ENCODE measurements at places on chromosomes 11 and 22.
A peak's percentile ranks its signal among the peaks of the same experiment; 100 is the strongest.

DNA sequence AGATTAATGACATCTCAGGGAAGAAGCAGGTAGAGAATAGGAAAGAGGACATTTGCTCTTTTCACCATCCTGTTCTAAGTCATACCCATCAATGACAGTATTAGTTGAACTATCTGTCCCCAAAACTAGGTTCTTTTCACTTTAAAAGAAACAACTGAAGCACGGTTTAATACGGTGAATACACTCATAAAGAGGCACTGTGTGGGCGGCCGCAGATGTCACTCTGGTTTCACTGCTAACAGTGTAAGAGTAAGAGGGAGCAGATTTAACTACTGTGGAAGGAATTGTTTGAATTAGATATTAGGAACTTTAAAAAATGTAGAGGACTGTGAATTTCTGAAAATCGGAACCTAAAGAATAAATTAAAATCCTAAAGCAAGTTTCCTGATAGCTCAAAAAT lies 49.5 kb downstream of the VSIG10L2 start:
- no peak for DNase-seq

GRCh38 chr11:61567286-61568061 lies 13.4 kb downstream of the SYT7 start:
- DNase-seq, result peak; percentile 64

DNA sequence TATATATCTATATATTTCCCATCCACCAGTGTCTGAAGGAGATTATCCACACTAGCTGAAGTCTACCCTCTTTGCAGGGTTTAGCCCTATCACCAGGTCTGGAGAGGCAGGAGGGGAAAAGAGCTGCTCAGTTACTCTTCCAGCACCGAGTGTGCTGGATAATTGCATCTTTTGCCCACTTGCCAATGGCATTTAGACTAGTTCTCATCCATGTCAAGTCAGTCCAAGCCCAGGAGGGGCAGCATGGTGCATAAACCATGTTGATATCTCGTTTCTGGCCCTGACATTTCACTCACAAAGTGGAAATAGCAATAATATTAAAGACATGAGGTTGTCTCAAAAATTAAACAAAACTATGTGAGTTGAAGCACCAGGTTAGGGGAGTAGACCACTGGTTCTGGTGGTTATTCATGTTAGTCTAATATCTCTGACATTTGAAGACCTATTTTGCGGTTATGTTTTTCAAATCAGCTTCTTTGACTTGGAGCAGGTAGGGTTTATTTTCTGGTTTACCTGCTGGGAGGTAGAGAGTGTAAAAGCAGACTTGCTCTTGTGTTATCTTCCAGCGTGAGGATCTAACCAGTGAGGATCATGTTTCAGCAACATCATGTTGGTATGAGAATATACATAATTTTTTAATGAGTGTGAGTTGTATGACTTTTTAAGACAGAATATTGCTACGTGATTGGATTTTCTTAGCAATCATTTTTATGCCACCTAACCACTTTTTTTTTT lies 273.2 kb upstream of the KIRREL3 start:
- no peak for DNase-seq

GRCh38 chr11:60964801-60965200 lies 6.7 kb upstream of the CD6 start:
- no peak for DNase-seq

- no peak for DNase-seq
Measured at GRCh38 chr22:19478045-19478900, 720 bp downstream of the UFD1 start.

DNA sequence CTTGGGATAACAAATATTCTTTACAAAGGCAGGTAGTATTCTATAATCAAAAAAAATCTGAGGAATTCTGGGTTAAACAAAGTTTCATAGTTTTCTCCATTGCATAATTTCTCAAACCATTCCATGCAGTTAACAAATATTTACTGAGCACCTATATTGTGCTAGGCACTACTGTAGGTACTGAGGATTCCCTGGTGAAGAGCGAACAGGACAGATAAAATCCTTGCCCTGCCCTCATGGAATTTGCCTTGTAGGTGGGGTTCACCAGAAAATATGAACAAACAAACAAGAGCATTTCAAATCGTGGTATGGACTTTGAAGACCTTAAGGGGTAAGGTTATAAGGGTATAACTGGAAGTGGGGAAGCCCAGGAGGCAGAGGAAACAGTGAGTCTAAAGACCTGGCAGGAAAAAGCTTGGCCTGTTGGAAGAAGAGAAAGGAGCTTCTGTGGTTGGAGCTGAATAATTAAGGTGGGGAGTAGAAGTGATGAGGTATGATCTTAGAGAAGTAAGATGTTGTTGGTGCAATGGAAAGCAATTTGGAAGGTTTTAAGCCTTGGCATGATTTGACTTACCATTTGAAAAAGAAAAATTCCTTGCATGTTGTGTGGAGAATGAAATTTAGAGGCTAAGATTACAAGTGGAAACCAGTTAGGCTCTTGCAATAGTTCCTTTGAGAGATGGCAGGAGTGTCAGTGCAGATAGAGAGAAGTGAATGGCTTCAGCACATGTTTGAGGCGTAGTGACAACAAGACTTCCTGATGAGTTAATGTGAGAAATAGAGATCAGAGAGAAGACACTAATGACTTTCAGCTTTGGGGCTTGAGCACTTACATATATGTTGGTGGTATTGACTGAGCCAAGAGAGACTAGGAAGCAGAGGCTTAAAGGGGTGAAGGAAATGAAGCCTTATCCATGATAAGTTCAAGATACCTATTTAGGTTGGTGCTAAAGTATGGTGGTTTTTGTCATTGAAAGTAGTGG lies 55.7 kb upstream of the PICALM start:
- DNase-seq, result no peak

- DNase-seq, result no peak
Measured at GRCh38 chr11:104917271-104918112, 19.2 kb upstream of the CASP12 start.

- no peak for DNase-seq
Measured at GRCh38 chr11:95585752-95586077, 203.9 kb downstream of the FAM76B start.

DNA sequence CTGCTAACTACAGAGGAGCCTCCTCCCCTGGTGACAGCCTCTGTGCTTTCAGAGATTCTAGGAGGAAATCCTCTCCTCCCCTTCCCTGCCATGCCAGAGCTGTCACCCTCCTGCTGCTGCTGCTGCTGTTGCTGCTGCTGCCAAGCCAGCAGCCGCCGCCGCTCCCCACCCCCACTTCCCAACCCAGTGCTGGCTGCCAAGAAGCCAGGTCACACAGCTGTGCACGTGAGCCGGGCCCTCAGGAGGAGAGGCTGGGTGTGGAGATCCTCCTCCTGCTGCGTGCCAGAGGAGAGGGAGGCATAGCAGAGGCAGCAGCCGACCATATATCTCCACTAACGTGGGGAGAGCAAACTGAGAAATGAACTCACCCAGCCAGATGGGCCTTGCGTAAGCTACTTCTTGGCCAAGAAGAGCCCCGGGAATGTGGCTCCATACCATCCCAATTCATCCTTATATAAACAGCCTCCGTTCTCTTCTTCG lies 12.4 kb downstream of the CRY2 start:
- no peak for DNase-seq

DNA sequence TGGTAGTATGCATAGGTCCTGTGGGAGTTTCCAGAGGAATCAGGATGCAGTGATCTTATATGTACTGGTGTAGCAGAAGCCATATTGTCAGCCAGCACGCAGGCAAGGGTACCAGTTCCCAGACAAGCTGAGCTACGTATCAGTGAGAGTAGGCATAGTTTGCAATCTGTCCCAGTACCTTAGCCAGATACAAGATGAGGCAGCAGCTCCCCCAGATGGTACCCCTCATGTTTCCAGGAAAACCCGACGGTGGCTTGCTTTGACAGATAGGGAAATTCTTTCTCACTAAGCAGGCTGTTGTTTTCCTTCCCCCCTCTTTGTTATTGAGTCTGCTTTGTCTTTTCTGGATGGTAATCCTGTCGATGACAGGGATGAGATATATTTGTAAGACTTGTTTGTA lies 109.7 kb upstream of the RRM1 start:
- DNase-seq, result peak; percentile 53

- no peak for DNase-seq
Measured at GRCh38 chr22:24146791-24147353, 34.4 kb upstream of the SUSD2 start.

GRCh38 chr22:39558254-39558727 lies 12.3 kb upstream of the CACNA1I start:
- no peak for DNase-seq

GRCh38 chr11:12164061-12165014 lies 53.9 kb downstream of the MICAL2 start:
- DNase-seq, result no peak

DNA sequence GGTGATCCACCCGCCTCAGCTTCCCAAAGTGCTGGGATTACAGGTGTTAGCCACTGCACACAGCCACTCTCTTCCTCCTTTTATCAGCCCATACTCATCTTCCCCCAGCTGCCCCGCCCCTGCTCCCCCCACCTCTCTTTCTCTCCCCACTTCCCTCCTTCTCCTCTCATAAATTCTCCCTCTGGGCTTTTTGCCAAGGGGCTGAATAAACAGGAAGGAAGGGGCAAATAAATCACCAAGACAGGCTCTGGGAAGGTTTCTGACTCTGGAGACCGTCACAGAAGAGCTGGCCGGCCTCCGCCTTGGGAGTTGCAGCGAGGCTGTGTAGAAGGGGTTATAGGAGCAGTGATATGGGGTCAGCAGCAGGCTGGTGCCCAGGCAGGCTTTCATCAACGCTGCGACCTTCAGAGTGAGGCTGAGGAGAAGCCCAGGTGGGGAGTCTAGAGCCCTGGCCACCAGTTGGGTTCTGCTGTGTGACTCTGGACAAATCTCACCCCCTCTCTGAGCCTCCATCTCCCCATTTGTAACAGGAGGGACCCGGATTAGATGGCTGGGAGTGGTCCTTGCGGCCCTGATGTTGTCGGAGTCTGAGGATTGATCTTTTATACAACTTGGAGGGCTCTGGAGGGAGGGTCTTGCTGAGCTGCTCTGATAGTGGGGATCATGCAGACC lies 62.6 kb upstream of the RASD2 start:
- no peak for DNase-seq

- no peak for DNase-seq
Measured at GRCh38 chr22:50524676-50525103, 708 bp downstream of the SCO2 start.

- DNase-seq, result no peak
Measured at GRCh38 chr22:43439368-43440103, 27.7 kb downstream of the MPPED1 start.

- no peak for DNase-seq
Measured at GRCh38 chr11:26947379-26947844, 46.5 kb upstream of the FIBIN start.

GRCh38 chr11:117315285-117316196 lies 515 bp downstream of the BACE1 start:
- no peak for DNase-seq

DNA sequence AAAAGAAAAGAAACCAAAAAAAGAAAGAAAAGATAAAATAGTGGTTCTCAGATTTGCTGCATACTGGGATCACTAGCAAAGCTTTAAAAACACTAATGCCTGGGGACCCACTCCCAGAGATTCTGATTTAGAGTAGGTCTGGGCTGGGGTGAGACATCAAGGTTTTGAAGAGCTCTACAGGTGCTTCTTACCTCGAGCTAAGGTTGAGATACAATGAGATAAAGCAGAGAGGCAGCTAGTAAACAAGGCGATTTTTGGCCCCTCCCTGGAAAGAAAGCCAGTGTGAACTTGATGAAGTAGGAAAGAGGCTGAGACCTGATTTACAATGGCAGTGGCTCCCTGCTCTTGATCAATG lies 327.6 kb upstream of the CCDC90B start:
- DNase-seq, result no peak

DNA sequence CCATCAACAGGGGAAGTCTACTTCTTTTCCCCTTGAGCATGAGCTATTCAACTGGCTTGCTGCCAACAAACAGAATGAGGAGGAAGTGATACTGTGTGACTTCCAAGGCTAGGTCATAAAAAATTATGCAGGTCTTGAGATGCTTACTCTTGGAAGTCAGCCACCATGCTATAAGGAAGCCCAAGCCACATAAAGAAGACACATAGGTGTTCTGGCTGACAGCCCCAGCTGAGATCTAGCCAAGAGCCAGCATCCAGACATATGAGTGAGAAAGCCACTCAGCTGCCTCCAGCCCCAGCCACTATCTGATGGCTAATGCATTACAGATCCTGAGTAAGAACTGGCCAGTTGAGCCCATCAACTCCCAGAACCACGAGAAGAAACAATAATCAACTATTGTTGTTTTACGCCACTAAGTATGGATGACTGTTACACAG lies 31.0 kb upstream of the PPP2R1B start:
- no peak for DNase-seq

GRCh38 chr22:35777335-35777975 lies 59.8 kb downstream of the APOL5 start:
- no peak for DNase-seq

DNA sequence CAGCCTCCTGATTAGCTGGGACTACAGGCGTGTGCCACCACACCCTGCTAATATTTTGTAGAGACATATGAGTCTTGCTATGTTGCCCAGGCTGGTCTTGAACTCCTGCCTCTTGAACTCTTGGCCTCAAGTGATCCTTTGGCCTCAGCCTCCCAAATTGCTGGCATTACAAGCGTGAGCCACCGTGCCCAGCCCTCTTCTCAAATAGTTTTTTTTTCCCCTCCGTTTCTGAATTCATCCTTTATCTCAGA lies 11.8 kb downstream of the TBX1 start:
- DNase-seq, result no peak

DNA sequence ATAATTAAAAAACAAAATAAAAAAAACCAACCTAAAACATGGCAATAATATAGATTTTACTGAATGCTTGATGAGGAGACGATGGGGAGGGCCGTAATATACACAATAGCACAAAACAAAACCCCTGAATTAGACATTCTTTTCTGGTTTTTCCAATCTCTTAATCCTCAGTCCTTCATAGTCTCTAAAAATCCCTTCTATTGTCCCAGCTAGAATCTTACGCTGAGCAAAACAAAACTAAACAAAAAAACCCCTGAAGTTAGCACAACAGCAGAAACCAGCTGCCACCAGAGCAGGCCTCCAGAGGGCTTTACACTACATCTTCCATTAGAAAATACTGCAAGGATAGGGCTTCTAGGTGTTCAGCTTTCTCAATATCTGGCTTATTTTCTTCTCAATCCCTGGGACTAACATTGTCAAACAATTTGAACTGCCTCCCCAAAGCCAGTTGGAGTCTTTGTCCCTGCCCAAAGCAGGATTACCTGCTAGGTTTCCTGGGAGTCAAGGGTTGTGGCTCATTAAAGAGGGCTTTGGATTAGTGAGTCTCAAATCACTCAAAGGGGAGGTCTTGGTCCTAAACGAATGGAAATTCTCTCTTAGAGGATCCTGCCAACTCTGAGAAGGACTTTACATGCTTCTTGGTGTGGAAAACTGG lies 2.1 kb upstream of the RNF26 start:
- DNase-seq, result no peak
